Smooth muscle cell of the pulmonary artery (primary cell): ENCODE measurements at places on chromosomes 2 and 18. TPM values are rescaled to one million over a fixed set of nuclear protein-coding genes. Genes with fewer than 3 reads are reported as not detected.

Gene RAPH1
- total RNA-seq = 35.6 and 36.5 TPM in 2 replicates

Gene ABCB11
- total RNA-seq = under 0.01 and 0.13 TPM in 2 replicates

Gene ELOA2
- total RNA-seq = not detected in 2 replicates

Gene POTEC
- total RNA-seq = under 0.01 TPM in 2 replicates

Gene CYTIP
- 5.5 and 23.5 TPM in 2 replicates for total RNA-seq

Gene STPG4
- total RNA-seq = 0.07 and 0.20 TPM in 2 replicates

Gene LMAN2L
- total RNA-seq = 32.1 and 32.5 TPM in 2 replicates

Gene PASK
- total RNA-seq = 2.4 TPM in 2 replicates

Gene GREB1L
- total RNA-seq = 0.85 and 1.0 TPM in 2 replicates

Gene CD207
- not detected in 2 replicates for total RNA-seq

Gene RASGRP3
- total RNA-seq = 2.1 and 3.0 TPM in 2 replicates

Gene HOXD12
- not detected in 2 replicates for total RNA-seq

Gene MRO
- 0.07 and 0.20 TPM in 2 replicates for total RNA-seq

Gene DPP4
- 39.1 and 50.5 TPM in 2 replicates for total RNA-seq

Gene ATP8B1
- total RNA-seq = 73.6 and 109 TPM in 2 replicates

Gene SERPINB3
- 0.07 TPM in 1 of 2 replicates, not detected in the other for total RNA-seq

Gene CAPN14
- 0.23 and 0.26 TPM in 2 replicates for total RNA-seq

Gene PLGLB1
- total RNA-seq = 0.33 and 0.40 TPM in 2 replicates

Gene RGPD6
- total RNA-seq = 24.3 and 25.7 TPM in 2 replicates

Gene CRYGD
- total RNA-seq = not detected in 2 replicates
